ENCODE measurements at places on chromosomes 6 and 20.

GRCh38 chr6:123211777-123212545, 215.9 kb downstream of the CLVS2 start:
- no peak for DNase-seq

DNA sequence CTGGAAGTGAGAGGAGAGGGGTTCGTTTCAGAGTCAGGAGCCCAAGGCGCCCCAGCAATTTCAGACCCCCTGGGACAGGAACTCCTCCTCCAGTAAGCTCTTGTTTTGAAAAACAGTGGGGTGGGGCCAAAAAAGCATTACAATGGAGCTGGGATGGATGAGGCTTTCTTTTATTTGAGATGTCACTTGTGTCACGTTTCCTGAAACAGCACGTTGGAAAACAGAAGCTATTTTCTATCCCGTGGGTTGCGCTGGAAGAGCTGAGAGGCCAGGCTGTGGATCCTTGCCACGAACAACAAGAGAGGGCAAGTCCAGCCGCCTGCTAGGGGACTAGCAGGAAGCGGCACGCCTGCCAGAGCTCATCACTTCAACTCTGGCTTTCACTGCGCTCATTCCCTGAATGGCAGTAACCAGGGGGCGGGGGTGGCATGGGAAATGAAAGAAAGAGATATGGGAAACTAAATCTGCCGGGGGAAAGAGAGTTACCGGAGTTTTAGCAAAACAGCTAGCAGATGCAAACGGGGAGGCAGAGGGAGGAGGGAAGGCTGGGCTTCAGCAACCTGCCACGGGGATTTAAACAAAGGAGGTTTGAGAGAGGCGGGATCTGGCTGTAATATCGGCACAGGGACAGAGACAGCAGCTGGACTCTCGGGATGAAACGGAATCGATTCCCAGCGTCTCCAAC, 34.6 kb downstream of the GCNT2 start:
- no peak for DNase-seq

DNA sequence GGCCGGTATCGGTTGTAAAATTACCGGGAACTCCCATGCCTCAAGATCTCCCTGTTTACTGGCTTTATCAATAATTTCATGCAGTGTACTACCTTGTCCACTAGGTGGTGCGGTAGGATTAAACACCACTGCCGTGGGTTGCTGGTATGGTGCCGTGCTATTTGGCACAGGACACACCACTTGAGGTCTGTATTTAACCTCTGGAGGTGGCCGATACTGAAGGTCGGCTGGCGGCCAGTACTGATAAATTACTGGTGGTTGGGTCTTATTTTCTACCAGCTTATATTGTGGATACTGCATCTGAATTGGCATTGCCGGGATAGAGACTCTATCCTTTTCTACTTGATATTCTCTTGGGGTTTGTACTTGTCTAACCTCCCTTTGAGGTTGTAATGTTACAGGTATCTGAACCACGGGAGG, 14.3 kb upstream of the PTCRA start:
- peak; percentile 66 for DNase-seq

DNA sequence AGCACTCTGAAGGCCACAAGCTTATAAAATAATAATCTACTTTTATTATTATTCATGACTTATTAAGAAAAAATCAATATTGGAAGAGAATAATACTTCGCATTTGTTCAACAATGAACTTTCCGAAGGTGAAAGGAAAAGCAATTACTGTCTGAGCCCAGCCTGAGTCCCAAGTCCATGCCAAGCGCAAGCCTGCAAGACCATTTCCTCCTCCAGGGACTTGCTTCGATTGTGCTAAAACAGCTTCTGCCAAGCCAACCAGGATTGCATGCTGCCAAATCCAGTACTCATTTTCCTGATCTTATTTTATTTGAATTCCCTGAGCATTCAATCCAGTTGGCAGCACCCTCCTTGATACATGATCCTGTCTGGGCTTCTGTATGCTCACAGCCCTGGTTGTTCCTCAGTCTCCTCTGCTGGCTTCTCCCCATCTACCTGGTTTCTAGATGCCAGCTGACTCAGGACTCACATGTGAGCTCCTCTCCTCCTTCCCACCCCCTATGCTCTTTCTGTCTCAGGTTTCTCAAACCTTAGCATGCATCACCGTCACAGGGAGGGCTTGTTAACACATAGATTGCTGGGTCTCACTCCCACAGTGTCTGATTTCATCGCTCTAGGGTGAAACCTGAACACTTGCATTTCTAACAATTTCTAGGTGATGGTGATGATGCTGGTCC, 55.9 kb upstream of the PSMF1 start:
- DNase-seq, result no peak

DNA sequence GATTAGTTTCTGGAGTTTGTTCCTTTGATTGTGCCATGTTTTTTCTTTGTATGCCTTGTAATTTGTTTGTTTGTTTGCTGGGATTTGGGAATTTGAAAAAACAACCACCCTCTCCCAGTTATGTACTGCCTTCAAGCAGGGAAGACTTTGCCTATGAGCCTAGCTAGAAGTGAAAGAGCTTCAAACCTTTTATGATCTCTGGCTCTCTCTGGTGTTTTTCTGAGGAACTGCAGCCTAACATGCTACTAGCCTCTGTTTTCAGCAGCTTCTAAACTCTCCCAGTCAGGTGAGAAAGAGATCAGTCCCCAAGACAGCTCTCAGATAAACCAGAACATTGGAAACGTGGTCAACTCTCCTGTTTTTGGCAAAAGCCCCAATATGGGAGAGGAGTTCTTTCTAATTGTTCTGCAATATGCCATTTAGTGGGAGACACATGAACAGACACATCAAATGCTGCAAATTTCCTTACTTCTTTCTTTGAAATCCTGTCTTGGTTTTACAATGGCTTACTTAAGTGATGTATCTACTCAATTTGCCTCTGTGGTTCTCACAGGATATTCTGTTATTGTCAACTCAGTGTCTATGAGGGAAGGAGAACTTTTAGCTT, 58.9 kb upstream of the SERINC1 start:
- peak; percentile 33 for DNase-seq

DNA sequence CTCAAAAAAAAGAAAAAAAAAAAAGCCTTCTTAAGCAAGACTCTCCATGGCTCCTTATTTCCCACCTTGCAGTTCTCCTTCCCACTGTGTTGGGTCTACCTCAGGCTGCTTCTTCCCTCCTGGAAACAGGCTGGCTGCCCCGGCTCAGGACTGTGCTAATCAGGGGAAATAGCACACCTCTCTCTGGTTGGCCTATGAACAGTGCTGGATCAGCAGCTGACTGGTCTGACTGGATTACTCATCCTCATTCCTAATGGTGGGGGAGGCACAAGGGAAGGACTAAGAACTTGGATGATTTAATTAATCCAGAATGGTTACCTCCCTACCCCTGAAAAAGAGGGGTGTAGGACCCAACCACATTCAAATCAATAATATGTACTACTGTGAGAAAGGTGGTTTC, 3.9 kb upstream of the SRSF3 start:
- DNase-seq, result no peak

DNA sequence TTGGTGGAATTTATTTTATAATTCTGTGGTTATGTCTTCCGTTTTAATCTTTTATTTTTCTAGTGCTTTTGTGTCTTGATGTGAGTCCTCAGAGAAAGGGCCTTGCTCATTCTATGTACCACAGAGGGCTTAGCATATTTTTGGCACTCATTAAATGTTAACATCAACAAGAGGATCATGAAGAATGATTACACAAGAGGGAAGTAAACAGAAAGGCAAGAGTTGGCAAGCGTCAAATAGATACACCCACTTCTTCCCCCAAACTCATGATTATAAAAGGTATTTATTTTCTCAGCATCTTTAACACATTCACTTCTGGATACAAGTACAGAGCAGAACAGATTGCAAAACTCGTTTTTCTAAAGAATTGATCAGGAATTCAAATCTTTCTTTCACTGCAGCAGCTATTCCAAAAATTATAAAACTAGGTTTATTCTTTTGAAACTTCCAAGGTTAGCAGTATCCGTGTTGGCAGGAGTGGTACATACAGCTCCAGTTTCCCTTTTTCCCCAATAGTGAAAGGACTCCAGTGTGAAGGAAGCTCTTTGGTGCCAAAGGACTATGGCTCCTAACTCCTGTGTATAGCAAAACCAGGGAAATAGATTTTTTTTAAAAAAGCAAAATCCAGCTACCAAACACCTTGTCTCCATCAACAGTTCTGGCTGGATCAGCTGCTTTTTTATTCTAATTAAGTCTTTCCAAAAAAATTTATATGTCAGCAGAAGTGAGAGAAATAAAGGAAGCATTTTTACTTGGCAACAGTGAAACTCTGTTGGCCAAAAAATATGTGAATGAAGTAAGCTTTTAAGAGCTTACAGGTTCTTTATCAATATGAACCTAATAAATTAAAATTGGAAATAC, 221.9 kb downstream of the ADGRG6 start:
- no peak for DNase-seq

GRCh38 chr20:1375515-1375914, 17.3 kb downstream of the FKBP1A start:
- DNase-seq, result no peak

DNA sequence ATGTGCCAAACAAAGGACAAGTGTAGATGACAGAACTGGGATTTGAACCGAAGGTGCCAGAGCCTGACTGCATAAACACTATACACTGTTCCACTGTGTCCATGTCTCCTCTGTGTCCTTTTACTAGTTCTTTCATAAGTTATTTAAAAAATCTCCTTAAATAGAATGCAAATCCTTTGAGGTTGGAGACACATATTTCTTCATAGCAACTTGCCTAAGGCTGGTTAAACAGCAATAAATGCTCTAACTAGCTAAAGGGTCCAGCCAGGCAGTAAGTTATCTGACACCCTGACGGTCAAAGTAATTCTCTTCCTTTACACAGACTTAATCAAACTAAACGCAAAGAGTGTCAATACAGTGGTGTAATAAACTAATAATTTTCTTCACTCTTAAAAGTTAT, 76.2 kb upstream of the TRAF3IP2 start:
- DNase-seq, result no peak

DNA sequence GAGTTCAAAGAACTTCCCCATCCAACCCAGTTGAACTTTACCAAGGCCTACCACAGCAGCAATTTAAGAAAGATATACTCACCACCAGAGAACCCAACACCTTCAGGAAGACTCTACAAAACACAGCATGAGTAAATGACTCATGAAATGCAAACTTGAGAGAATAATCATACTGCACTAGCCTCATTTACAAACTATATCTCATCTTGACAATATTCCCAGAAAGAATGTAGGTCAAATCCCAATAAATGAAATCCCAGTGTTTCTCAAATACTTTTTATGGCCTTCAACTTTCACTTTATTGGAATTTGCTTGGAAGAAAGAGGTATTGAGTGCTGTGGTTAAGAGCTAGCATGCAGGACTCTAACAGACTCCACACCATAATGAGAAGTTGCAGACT, 60.0 kb downstream of the FYN start:
- no peak for DNase-seq

DNA sequence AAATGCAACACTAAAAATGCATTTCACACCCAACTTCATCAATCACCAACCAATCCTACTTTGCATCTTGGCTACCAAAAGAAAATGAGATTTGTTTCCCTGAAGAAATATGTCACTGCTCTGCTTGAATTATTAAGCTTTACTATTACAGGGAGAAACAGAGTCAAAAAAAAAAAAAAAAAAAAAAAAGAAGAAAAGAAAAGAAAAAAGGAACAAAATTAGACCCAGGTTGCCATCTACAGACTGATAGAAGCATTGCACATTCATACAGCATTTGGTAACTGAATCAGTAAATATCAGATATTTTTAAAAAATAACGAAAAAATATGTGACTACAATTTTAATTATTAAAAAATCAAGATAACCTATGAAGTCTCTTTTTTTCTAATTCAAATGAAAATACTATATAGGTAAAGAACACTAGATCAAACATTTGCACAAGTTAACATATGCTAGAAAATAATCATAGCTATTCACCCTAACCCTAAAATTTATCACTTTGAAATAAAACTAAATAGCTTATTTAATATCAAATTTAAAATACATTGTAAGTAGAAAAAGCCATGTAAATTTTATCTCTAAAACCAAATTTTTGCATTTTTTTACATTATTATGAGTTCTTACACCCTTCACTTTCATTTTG, 83.3 kb downstream of the DCDC2 start:
- no peak for DNase-seq

DNA sequence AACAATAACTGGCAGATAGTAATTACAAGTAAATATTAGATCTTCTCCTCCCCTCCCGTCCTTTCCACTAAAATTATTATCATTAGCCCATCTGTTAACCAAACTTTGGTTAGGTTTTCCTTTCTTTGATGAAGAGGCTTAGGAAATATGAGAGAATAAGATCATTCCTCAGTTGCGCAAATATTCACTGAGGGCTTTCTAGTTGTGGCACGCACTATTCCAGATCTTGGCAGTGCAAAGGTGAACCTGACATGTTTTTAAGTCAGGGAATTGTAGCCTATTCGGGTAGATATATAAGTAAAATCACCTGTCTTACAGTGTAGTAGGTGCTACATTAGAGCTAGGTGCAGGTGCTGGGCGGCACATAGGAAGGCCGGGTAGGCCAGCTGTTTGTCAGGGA, 31.1 kb downstream of the RNF217 start:
- no peak for DNase-seq

DNA sequence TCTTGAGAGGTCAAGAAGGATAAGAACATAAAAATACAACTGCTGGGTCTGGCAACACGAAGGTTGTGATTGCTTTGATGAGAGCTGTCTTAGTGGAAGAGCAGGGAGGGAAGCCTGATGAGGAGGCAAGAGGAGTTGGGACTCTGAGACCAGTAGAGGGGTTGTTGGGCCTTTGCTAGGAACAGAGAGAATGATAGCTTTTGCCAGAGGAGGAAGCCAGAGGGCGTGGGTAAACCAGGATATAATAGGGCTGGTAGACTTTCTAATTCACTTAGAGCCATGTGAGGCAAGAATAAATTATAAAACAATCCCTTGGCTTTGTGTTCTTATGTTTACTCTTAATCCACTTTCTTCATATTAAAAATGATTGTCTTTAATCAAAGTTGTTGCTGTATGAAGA, 78.6 kb downstream of the RCAN2 start:
- DNase-seq, result no peak

DNA sequence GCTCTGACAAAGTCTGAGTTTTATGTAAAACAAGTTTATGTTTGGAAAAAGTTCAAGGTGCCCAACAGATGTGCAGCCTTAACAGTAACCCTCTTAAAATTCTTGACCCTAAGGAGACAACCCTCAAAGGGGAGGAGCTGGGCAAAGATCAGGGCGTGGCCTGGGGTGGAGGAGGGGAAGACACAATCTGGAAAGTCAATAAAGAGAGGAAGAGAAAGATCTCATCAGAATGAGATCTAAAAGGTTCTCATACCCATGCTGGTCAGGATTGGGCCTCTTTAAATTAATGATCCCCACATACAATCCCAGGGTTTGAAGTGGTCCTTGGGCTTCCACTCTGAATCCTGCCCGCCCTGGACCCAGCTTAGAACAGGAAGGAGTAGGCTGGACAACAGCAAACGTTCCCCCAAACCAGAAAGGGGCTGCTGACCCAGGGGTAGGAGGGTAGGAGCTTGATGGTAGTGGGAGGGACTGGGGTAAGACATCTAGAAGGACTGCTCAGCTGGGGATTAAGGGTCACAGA, 33.0 kb downstream of the FOXP4 start:
- no peak for DNase-seq

- DNase-seq, result no peak
Measured at GRCh38 chr6:84853901-84854300, 89.5 kb upstream of the TBX18 start.
